Activated CD8-positive, alpha-beta memory T cell treated with anti-CD3 and anti-CD28 coated beads, Interleukin-2, amount 10 ng/mL, durations not matched to agents 7 days and 5 days (primary cell): ENCODE measurements at places on chromosomes 11 and 22.

- no peaks in the 10 kb centered on the region for H3K36me3 ChIP-seq
- no peaks in the 10 kb centered on the region for H3K27me3 ChIP-seq
- H3K4me3 ChIP-seq: no peak overlapping the region
- DNase-seq: no peak
- no peak overlapping the region for H3K27ac ChIP-seq
These were observed 64.6 kb downstream of the PANX1 start for GRCh38 chr11:94193288-94193687.

DNA sequence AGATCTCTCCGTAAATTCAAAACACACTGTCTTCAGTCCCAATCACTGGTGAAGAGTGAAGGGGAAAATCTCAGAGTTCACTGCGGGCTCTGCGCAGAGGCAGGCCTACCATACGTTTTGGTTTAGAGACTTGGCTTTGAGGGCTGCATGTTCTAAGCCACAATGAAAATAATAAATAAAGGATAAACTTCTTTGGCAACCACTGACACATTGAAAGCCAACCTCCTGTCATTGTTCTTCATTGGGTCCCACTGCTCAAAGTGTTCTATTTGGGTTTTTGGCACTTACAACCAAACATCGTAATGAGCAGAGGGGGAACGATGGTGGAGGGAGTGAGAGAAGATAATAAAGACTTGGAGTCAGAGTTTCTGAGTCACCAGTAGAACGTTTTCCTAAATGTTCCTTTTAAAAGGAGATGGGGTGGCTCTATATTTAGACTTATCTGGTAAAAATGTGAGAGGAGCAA is 472.9 kb downstream of the SOX6 start:
- H3K27ac ChIP-seq: no peak overlapping the region
- no peak overlapping the region for H3K4me3 ChIP-seq
- no peak for DNase-seq
- H3K36me3 ChIP-seq: no peaks in the 10 kb centered on the region

- no peak overlapping the region for H3K27ac ChIP-seq
- H3K27me3 ChIP-seq: peaks cover 10% of the 10 kb centered on the region
- H3K36me3 ChIP-seq: no peaks in the 10 kb centered on the region
- H3K4me3 ChIP-seq: no peak overlapping the region
- no peaks in the 10 kb centered on the region for H3K4me1 ChIP-seq
These were observed 661 bp upstream of the OLFML1 start for GRCh38 chr11:7484645-7485044.

DNA sequence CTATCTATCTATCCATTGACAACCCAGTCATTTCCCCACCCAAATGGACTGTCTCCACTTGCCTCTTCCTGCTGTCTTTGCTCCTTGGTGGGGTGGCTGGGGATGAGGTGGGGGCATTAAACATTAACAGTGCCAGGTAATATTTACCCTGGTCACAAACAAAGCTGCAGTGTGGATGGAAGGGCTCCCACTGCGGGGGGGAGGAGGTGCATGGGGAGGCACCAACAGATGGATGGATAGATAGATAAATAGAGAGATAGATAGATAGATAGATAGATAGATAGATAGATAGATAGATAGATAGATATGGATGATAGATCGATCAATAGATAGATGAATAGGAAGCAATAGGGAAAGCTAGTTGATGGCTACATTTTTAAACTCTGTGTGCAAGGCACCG is 2.3 kb upstream of the FXYD2 start:
- H3K36me3 ChIP-seq: no peaks in the 10 kb centered on the region
- no peak overlapping the region for H3K4me3 ChIP-seq
- H3K27ac ChIP-seq: peak overlapping the region; percentile 26
- H3K27me3 ChIP-seq: no peaks in the 10 kb centered on the region

DNA sequence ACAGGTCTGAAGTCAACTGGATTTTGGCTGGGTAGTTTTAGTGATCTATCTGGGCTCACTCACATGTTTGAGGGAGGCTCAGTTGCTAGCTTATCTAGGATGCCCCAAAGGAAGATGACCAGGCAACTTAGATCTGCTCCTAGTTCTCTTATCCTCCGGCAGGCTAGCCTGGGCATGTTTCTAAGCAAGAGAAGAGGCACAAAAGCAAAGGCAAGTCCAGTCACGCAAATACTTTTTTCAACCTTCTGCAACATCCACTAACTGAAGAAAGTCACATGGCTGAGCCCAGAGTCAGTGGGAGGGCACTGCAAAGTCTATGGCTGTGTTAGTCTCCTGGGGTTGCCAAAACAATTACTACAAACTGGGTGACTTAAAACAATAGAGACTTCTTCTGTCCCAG is 32.9 kb upstream of the FSHB start:
- DNase-seq: no peak
- H3K4me1 ChIP-seq: no peaks in the 10 kb centered on the region
- H3K27ac ChIP-seq: no peak overlapping the region
- no peak overlapping the region for H3K4me3 ChIP-seq

DNA sequence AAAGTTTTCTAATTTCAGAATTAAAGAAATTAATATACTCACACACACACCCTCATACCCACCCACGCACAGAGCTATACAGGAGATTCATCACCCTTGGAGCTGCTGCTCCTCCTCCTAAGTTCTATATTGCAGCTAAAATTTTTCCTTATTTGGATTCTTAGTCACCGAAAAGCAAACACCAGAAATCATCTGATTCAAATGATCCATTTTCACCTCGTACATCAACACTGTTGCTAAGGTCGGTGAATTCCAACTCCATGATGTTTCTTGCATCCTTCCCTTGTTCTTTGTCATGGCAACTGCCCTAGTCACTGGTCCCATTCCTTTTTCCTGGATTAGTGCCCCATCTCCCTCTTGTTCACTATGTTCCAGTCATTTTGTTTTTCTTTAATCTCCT is 286.2 kb downstream of the GRM5 start:
- no peaks in the 10 kb centered on the region for H3K4me1 ChIP-seq
- no peak overlapping the region for H3K4me3 ChIP-seq
- no peak for DNase-seq
- H3K36me3 ChIP-seq: no peaks in the 10 kb centered on the region
